ENCODE measurements at places on chromosomes 3 and 15.

- DNase-seq, result no peak
These were observed 438.1 kb downstream of the NAALADL2 start for GRCh38 chr3:175297216-175297615.

- no peak for DNase-seq
These were observed 82.4 kb downstream of the EBLN2 start for GRCh38 chr3:73143821-73144237.

DNA sequence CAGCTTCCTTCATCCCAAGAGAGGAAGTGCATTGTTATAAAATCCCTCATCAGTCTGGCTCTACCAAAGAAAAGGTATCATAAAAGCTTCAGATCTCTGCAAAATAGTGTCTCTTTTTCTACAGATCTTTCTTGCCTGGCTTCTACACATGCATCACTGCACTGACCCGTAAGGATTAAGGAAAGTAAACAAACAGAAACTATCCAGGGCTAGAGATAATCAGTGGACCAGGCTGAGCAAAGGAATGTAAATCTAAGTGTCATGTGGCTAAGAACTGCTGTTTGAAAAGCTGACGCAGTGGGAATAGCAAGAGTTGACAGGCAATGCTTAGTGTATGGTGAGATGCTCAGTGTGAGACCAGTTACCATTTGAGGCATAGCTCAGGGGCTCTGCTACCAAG, 339.7 kb downstream of the IL5RA start:
- DNase-seq, result no peak

DNA sequence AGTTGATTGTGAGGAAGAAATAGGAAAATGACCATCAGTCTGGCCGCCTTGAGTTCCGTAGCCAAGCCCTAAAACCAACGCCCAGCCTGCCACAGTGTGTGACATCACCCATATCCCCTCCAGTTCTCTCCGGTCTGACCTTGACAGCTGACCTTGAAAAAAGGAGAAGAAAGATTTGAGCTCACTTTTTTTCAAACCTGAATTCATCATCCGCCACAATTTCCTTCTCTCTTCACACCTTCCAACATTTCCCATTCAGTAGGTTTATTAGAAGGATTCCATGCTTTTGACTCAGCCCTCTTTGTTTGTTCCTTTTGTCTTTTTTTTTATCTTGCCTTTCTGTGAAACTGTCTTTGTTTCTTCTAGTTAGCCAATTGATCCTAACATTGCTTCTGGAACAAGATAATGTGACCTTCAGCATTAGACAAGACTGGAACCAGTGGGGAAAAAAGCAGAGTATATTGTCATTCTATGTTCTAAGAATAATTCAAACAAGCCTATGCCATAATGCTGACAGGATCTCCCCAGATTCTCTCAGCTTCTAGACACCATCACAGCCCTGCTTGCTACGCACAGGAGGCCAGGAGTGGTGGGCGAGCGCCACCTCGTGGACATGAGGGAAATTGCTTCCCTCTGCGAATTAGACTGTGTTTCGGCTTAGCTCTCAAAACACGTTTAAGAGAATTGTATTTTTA, 283.1 kb downstream of the FGF12 start:
- peak; percentile 70 for DNase-seq

- no peak for DNase-seq
These were observed 17.8 kb upstream of the FGF12 start for GRCh38 chr3:192745150-192745549.

DNA sequence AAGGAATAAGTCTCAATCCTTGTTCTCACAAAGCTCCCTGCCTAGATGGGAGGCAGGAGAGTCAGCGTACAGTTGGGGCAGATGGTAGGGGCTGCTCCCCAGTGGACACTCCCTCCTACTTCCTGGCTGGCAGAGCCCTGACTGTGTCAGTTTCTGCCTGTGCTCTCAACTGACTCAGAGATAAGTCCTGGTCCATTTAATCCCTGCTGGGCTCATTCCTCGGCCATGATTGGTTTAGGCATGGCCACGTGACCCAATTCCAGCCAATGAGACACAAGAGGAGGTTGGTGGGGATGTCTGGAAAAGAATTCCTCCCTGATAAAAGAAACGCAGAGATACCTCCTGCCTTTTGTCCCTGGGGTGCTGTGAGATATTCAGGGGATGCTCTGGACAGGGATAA, 118.1 kb upstream of the SLC6A11 start:
- DNase-seq, result no peak
